AG04450 (cell line): ENCODE measurements at places on chromosomes 5 and 9. TPM values are rescaled to one million over a fixed set of nuclear protein-coding genes. Genes with fewer than 3 reads are reported as not detected.

DNA sequence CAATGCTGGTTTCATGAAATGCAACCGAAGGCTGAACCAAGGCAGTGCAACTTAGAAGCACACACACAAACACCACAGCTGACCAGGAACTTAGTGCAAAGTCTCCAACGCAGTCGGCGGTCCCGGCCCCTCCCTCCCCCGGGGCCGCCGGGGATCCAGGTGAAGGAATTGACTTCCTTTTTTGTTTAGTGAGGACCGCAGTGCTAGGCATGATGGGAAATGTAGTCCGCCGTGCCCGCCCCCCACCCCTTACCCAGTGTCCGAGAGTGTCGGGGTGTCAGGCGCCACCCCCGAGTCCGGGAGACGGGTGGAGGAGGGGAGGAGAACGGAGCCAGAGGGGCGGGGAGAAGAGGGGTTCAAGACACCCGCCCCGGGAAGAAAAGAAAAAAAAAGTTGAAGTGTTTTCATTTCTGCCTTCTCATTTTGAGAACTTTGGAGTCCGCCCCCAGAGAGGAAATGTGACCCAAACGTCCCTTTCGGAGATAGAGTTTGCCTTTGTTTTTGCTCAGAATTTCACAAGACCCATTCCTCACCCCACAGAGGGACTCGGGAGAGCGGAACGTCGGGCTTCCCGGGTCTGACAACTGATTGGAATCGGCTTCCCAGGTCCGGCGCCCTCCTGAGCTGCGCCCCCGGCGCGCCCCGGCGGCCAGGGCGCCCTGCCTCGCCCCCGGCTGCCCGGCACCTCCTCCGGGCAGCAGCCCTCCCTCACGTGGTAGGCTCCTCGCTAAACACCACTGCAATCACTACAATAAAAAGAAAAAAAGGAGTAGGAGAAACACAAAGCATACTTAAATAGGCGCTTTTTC lies 2.0 kb downstream of the IER5L start:
- peak; percentile 79 for DNase-seq

The SGCD gene
- polyA plus RNA-seq, result 19.7 and 25.2 TPM in 2 replicates

DNA sequence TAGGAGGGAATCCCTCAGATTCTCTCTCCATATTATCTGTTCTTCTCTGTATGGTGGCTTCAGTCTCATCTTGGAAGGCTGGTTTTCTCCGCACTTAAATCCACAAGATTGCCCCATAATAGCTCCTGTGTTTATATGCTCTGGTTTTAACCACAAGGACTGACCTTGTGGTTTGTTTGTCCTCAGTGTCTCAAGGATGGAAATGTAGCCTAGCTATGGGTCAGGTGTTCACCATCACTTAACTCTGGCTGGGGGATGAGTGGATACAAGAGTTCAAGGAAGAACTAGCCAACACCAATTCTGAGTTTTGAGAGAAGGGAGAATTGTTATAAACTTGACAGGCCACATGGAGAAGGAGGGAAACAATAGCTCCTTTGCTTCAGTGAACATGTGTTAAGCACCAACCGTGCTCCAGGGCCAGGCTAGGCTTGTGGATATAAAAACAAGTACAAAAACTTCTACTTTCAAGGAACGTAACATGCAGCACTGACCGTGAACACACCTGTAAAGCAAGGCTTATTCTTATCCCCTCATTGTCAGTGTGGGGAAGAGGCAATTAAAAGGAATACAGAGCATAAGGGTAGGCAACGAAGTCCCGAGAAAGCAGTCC lies 75.6 kb upstream of the VLDLR start:
- DNase-seq, result no peak

GRCh38 chr5:71865665-71866320 lies 146.7 kb downstream of the CARTPT start:
- no peak for DNase-seq

DNA sequence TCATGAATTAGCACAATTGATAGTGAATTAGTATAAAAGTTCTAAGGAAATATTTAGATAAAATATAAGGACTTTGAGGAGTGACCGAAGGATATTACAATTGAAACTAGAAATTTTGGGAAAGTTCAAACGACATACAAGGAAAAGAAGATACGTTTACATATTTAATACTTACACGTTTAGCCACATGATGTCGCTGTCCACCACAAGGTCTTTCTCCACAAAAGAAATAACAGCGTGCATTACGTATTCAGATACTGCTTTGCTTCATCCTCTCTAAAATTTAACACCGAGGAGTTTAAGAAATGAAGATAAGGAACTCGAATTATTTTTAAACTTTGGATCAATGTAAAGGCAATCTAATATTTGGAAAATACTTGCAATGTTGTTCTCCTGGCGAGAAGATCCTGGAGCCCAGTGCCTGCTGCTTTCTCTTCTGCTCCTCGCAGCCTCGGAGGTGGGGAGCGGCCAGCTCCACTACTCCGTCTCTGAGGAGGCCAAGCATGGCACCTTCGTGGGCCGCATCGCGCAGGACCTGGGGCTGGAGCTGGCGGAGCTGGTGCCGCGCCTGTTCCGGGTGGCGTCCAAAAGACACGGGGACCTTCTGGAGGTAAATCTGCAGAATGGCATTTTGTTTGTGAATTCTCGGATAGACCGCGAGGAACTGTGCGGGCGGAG lies at the start of gene PCDHA3:
PCDHA3 (plus strand) TSS at position 242 of the 678 bp plus-strand sequence.
- no peak for DNase-seq

DNA sequence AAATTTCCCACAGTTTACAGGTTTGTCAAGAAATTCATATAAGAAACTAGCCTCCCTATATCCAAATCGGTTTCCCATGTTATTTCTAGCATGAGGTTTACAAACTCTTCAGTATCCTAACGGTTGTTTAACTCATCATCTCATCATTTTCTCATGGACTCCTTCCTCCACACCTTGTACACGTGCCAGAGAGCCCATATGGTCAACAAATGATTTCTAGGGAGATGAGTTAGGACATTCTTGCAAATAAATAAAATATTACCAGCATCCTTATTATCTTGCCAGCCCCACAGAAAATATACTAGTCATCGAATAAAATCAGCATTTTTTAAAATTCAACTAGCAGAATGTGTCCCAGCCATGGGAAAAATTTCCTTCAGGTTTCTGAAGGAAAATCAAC lies 285.2 kb downstream of the EBF1 start:
- no peak for DNase-seq

DNA sequence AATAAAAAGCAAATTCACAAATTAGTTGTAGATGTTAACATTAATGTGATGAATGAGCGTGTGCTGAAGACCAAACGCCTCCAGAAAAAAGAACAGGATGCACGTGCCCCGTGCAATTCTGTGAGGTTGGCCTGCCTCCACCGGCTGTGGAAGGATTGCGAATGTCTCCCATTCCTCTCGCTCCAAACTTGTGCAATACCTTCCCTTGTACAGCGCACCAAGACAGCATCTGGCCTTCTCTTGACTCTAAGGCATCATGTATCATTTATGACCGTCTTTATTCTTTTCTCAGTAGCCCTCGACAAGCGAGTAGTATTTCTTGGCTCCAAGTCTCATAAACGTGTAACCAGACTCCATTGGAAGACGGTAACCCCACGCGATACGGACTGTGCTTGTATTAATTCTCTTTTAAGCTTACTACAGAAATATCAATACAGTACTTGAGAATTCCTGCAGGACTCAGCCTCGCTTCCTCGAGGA lies 1.5 kb upstream of the TESK1 start:
- peak; percentile 72 for DNase-seq

DNA sequence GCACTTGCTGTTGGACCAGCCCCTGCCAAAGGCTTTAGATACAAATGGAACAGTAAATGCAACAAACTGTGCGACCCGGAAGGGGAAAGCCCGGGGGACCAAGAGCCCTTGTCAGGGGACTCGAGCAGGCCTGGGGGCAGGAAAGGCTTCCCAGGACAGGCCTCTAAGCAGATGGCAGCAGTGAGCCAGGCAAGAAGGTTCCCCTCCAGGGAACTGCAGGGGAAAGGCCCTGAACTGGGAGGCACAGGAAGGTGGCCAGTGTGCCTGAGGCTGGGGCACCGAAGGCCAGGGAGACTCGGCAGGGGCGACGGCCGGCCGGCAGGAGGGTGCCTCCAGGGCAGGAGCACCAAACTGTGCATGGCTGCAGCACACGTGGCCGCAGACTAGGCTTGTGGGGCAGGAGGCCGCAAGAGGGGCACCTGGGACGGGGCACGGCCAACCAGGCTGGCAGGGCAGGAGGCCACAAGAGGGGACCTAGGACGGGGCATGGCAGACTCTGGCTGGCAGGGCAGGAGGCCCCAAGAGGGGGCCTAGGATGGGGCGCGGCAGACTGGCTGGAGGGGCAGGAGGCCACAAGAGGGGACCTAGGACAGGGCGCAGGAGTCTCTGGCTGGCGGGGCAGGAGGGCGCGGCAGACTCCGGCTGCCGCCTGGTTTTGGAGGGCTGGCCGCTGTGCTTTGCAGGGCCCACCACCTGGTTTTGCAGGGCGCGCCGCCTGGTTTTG lies 10.0 kb downstream of the VAV2 start:
- no peak for DNase-seq

GRCh38 chr9:4193391-4193790 lies 106.5 kb downstream of the GLIS3 start:
- DNase-seq, result no peak

DNA sequence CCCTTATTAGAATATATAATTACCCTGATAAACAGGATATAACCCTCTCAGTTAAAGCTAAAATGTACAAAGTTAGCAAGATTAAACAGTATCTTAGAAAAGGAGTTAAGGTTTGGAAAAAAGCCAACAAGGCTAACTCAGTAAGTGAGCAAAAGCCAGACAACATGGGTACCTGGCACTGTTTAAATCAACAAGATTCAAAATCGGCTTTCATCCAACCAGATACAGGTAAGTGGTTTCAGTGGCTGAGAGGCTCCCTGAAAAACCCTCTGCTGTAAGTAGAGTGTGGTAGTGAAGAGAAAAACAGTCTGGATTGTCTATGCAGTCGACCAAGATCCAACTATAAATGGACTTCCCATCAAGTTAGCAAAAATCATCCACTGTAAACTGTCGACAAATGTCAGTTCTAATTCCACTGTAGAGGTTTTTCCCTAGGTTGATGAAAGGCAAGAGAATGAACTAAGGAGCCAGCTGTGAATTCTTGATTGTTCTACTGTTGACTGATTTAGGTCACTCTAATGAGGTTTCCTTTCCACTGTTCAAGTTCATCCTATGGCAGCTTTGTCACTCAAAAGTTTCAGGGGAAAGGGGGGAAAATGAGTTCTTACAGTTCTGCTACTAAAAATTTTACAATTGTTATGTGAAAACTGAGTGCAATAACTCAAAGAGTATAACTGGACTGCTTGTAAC lies 27.3 kb downstream of the ETF1 start:
- DNase-seq, result no peak

DNA sequence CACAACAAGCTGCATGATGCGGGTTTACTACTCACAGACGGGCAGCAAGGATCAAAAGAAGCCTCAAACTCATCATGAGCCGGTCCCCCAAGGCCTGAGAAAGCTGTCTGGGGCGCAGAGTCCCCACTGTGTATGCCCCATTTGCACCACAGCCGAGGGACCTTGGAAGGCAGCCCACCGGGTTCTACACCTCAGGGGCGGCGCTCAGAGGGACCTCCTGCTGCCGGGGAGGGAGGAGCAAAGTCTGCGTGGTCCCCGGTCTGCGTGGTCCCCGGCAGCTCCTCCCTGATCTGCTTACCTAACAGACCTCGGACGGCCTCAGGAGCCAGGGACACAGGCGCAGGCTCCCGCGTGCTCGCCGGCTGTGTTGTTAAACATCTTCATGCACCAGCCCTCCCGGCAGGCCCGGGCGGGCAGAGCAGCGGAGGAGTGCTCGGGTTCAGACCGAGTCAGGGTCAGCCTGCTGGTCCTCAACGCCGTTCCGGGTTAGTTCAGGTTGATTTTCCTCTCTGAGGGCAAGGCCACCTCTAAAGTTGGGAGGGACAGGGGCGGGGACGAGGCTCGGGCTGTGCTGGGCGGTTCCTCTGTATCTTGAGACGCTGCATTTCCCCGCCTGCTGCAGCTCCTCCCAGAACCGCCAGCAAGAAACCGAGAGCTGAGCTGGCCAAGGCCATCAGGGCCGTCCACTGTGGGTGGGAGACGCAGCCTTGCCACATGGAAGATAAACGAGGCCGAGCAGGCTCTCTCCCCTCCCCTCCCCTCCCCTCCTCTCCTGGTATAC lies 74.6 kb downstream of the MRPL36 start:
- DNase-seq, result no peak

DNA sequence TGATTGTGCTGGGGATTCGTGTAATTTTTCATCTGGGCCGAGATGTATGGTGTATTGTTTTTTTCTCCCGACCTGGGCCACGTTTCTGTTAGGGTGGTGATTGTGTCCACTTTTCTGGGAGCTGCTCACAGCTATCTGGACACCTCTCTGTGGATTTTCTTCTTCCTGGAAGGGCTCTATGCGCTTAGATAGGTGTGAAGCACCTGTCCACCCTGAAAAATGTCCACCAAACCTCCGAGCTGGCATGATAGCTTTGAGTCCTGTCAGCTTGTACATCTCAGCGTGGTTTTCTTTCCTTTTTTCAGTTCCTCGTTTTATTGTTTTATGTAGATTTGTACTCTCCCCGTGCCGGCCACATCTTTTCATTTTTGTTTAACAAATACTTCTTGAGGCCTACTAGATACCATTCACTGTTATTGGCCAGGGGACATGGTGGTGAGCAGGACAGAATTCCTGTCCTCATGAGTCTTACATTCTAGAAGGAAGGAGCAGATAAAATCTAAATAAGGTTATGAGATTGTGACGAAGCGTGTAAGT lies 1.1 kb downstream of the UGCG start:
- no peak for DNase-seq
